ENCODE measurements at places on chromosomes 2 and 18. TPM values are rescaled to one million over a fixed set of nuclear protein-coding genes. Genes with fewer than 3 reads are reported as not detected.

HOXD4 gene
- not detected for total RNA-seq

EPG5 gene
- 22.1 TPM for total RNA-seq

- no peak overlapping the region for H3K4me3 ChIP-seq
- no peaks in the 10 kb centered on the region for H3K27me3 ChIP-seq
- H3K27ac ChIP-seq = no peak overlapping the region
Measured at GRCh38 chr2:98818164-98818563, 87.2 kb upstream of the MGAT4A start.

DNA sequence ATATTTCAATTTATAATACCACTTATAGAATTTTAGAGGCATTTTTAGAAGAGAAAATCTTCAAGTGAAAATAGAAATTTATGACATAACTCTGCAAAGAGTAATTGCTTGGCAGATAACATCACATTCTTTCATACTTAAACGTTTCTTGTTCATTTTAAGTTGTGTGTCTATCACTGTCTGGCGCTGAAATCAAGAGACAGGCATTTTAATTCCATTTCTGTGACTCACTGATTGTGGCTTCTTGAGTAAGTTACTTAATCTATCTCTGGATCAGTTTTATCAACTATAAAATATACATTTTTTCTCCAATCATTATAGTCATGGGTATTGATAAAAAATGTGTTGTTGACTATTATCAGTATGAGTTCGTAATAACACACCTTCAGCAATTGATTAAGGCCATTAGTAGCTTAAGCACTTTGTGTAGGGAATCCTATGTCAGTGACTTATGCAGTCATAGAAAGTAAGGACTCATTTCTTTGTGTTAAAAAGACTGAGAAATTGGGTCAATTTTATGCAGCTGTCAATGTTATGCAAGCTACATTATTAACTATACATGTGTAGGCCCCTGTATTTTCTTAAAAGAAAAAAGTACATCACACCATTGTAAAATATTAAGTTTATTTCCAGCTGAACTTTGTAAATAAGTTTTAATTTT is 497.3 kb downstream of the CCDC85A start:
- no peak for DNase-seq
- no peak overlapping the region for H3K4me3 ChIP-seq
- H3K27ac ChIP-seq = no peak overlapping the region
- no peaks in the 10 kb centered on the region for H3K27me3 ChIP-seq
- H3K4me1 ChIP-seq = no peaks in the 10 kb centered on the region

- H3K36me3 ChIP-seq = no peaks in the 10 kb centered on the region
- H3K27me3 ChIP-seq = no peaks in the 10 kb centered on the region
- no peak overlapping the region for H3K4me3 ChIP-seq
- H3K27ac ChIP-seq = no peak overlapping the region
- DNase-seq = no peak
Measured at GRCh38 chr18:28793901-28794300, 617.0 kb upstream of the CDH2 start.

DNA sequence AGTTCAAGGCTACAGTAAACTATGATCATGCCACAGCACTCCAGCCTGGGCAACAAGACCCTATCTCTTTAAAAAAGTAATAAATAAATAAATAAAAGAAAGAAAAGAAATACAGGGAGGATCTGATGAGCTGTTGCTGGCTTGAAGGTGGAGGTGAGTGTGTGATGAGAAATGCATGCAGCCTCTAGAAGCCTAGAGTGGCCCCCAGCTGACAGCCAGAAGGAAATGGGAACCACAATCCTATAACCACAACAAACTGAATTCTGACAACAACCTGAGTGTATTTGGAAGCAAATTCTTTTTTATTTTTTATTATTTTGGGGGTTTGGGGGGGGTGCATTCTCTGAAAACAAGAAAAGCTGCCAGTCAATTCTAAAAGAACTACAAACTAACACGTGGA is 14.6 kb downstream of the NOL10 start:
- no peak for DNase-seq
- H3K27me3 ChIP-seq = no peaks in the 10 kb centered on the region
- no peak overlapping the region for H3K27ac ChIP-seq

DNA sequence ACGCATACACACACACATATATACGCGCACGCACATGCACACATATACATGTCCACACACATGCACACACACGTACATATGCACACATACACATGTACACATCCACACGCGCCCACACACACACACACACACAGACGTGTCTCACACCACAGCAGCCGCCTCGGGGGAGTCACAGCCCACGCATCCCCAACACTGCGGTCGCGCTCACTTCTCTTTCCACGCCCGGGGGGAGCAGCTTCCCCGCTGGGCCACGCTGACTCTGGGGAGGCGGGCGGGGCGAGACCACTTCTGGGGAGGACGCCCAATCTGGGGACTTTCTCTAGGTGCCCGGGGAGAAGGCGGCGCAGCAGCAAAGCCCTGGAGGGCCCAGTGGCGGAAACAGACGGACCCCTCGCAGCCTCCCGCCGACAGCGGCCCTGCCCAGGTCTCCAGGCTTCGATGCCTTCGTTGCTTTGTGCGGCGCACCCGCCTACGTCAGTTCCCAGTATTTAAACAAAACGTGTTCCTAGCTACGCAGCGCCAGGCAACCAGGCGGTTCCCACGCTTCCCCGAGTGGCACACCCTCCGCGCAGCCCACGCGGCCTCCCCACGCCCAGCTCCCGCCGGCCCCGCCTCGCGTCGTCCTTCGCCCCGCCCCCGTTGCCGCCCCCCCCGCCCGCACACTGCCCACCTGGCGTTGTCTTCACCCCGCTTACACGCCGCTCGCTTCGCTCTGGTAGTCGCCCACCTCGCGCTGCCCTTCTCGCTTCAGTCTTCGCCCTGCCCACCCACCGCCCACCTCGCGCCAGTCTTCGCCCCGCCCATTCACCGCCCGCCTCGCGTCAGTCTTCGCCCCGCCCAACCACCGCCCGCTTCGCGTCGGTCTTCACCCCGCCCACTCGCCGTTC is 810 bp upstream of the RBFA start:
- peak overlapping the region; percentile 89 for H3K27ac ChIP-seq
- H3K27me3 ChIP-seq = no peaks in the 10 kb centered on the region
- peak overlapping the region; percentile 61 for H3K4me3 ChIP-seq
- peaks cover 9% of the 10 kb centered on the region for H3K4me1 ChIP-seq
- H3K36me3 ChIP-seq = no peaks in the 10 kb centered on the region
- DNase-seq = peak; percentile 76

DNA sequence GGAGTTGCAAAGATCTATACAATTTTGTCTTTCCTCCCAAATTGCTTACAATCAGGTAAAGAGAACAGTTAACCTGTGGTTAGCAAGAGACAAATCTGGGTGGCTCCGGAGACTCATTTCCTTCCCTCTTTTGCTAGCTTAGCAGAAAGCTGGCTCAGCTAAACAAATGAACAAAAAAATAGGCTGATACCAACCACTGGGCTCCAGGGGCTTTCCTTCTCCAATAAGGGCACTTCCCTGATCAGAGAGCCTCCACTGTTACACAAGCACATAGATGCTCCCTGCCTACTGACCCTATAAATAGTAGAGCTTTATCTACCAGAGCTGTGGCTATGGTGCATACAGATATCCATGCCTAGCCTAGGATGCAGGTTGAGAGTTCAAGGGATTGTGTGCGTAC is 90.1 kb upstream of the ARL5A start:
- H3K27ac ChIP-seq = no peak overlapping the region
- H3K4me3 ChIP-seq = no peak overlapping the region
- H3K27me3 ChIP-seq = no peaks in the 10 kb centered on the region
- DNase-seq = no peak
- peaks cover 63% of the 10 kb centered on the region for H3K4me1 ChIP-seq

DNA sequence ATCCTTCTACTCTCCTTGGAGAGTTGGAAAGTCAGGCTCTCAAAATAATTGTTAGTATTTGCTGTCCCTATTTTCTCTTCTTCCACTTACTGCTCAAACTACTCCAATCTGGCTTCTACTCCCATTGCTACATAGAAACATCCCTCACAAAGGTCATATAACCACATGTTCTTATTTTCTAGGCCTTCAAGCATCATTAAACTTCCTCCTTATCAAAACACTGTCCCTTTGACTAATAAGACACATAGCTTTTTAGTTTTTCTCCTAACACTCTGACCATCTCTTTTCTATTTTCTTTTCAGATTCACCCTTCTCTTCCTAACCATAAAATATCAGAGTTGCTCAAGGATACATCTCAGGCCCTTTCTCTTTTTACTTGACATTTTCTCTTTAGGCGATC is 148.3 kb downstream of the MBD2 start:
- no peak for DNase-seq
- no peak overlapping the region for H3K4me3 ChIP-seq
- no peak overlapping the region for H3K27ac ChIP-seq
- no peaks in the 10 kb centered on the region for H3K4me1 ChIP-seq
- no peaks in the 10 kb centered on the region for H3K27me3 ChIP-seq

DNA sequence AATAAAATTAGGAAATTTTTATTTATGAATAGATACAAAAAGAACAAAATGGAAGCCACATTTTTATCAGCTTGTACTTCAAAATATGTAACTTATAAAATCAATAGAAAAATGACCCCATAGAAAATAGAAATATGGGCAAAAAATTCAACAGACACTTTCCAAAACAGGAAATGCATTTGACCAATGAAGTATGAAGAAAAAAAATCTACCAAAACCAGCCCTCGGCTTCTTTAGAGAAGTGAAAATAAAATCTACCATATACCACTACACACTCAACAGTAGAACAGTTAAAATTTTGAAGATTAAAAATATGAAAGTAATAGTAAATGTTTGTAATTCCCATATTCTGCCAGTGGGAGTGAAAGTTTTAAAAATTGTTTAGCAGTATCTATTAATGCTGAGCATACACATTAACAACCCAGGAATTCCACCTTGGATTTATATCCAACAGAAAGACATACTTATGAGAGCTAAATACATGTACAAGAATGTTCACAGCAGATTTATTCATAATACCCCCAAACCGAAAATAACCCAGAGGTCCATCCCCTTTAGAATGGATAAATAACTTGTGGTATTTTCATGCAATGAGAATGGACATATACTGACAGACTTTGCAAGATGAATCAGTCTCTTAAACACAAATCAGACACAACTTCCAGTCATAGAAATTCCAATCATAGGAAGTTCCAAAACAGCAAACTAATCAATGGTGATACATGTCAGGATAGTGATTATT is 318.0 kb downstream of the FIGN start:
- no peaks in the 10 kb centered on the region for H3K4me1 ChIP-seq
- no peaks in the 10 kb centered on the region for H3K27me3 ChIP-seq
- DNase-seq = no peak
- no peaks in the 10 kb centered on the region for H3K36me3 ChIP-seq

GRCh38 chr2:181130686-181131085 is 150.3 kb downstream of the UBE2E3 start:
- DNase-seq = no peak
- no peaks in the 10 kb centered on the region for H3K27me3 ChIP-seq
- no peak overlapping the region for H3K27ac ChIP-seq
- H3K4me3 ChIP-seq = no peak overlapping the region
- no peaks in the 10 kb centered on the region for H3K36me3 ChIP-seq

GRCh38 chr18:23868136-23868785 is 146.3 kb upstream of the TTC39C start:
- no peak for DNase-seq
- no peak overlapping the region for H3K27ac ChIP-seq
- H3K27me3 ChIP-seq = no peaks in the 10 kb centered on the region
- no peaks in the 10 kb centered on the region for H3K4me1 ChIP-seq
- no peak overlapping the region for H3K4me3 ChIP-seq

DNA sequence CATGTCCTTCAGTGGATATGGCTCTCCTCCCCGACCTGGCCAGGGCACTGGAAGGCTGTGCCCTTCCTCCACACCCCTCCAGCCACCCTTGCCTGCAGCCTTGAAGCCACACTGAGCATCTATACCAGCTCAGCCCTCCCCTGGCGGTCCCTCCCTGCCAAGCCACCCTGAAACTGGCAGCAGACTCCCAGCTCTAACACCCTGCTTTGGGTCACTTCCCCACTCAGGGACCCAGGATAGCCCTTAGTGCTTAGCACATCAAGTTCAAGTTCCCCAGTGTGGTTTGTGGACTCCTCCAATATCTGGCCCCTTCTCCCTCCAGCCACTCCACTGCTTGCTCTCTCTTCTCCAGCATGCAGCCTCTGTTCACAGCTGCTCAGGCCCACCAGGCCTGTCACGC is 89.4 kb downstream of the TNS1 start:
- no peaks in the 10 kb centered on the region for H3K27me3 ChIP-seq
- no peak for DNase-seq
- peaks cover 10% of the 10 kb centered on the region for H3K36me3 ChIP-seq
- H3K4me3 ChIP-seq = no peak overlapping the region

GRCh38 chr2:173749315-173749714 is 215.9 kb downstream of the SP3 start:
- H3K36me3 ChIP-seq = no peaks in the 10 kb centered on the region
- H3K27me3 ChIP-seq = no peaks in the 10 kb centered on the region
- no peak overlapping the region for H3K27ac ChIP-seq
- no peak for DNase-seq
- H3K4me1 ChIP-seq = no peaks in the 10 kb centered on the region
- H3K4me3 ChIP-seq = no peak overlapping the region

DNA sequence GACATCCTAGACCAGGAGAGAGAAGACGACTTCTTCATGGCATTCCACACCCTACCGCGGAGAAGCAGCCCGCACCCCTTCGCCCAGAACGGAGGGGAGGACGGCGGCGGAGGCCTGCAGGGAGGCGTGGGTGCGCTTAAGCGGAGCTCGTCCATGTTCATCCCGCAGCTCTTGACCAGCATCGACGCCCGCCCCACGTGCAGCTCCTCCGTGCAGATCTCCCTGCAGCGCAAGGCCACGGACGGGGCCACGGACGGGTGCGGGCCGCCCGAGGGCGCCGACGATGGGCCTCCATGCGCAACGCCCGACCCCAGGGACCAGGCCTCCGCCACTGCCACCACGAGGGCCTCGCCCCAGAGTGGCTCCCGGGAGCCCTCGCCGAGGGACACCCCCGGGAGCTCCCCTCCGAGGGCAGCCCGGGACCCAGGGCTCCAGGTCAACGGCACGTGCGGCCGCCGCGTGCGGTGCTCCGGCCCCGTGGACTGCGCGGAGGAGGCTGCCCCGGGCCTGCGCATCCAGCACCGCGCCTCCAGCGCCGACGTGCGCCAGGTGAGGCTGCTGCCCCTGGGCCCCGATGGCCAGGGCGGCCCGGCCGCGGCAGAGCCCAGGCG is 211.8 kb downstream of the NEDD4L start:
- no peaks in the 10 kb centered on the region for H3K4me1 ChIP-seq
- H3K27ac ChIP-seq = no peak overlapping the region
- H3K4me3 ChIP-seq = no peak overlapping the region
- H3K36me3 ChIP-seq = no peaks in the 10 kb centered on the region
